Renal pelvis (tissue), 12 donors: ENCODE measurements at places on chromosomes 1 and 21. TPM values are rescaled to one million over a fixed set of nuclear protein-coding genes. Genes with fewer than 3 reads are reported as not detected.

Gene SMIM1
- polyA plus RNA-seq, result 26.5 TPM

GRCh38 chr1:230230948-230231773 lies 164.1 kb downstream of the GALNT2 start:
- DNase-seq, result no peak

DNA sequence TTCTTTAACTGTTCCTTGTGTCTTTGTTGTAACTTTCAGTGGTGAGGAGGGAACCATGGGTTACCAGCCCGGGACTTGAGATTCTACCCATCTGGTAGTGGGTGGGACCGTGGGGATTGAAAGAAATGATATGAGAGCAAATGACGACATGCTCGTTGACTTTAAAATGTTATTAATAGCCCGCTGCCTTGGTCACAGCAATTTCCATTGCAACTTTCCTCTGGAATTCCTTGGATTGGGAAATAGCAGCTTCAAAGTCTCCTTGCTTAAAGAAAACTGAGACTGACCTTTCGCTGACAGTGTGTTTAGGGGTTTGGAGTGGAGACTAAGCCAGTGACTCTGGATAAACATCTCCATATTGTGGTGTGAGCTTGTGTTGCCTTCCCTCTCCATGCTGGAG lies 44.2 kb upstream of the MARK1 start:
- DNase-seq, result no peak

GRCh38 chr1:19066248-19066873 lies 109.9 kb upstream of the IFFO2 start:
- DNase-seq, result no peak

GRCh38 chr1:111948209-111949171 lies 41.0 kb downstream of the KCND3 start:
- no peak for DNase-seq
